ENCODE measurements at places on chromosomes 7 and 10.

DNA sequence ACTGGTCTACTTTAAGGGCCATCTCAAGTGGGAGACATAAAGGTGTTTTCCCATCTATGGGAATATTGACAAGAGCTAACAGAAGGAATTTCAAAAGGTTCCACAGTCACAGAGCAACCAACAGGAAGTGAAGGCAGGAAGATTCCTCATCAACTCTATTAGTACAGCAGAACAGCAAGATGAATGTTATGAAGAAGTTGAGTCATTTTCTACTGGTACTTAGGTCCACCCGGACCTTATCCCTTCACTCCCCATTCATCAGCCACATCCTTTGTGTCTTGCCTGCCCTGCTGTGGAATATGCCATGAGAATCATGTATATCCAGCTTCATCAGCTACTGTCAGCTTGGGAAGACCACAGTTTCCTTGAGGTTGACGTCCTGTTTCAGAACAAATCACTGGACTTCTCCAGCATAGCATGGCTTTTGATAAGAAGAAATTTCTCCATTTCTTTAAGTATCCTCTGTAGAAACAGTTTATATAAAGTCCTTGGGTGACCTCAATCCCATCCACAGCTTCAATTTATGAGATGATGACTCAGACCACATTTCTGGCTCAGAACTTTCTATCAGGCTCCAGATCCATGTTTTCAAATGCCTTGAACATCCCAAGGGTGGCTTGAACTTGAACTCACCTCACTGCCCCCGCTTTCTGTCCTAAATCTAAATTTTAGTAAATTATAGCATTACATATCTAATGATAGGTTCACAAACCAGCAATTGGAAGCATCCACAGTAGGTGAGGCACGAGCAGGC lies 84.9 kb upstream of the AGK start:
- no peak for DNase-seq

- DNase-seq = no peak
Observed at GRCh38 chr10:131899695-131900349, 986 bp upstream of the PPP2R2D start.

DNA sequence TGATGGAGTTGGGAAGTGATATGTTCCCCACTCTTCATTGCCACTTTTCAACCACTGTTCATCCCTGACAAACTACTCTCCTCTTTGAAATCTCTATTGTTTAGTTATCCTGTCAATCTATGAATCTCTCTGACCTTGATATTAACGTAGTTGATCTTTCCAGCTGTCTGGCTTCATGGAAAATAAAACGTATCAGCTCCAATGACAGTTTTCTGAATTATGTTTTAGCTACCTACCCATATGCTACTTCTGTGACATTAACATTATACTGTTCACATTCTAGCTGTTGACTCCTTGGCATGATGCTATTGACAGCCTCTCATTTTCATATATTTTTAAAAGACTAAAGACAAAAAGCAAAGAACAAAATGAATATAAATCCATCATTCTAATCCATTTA lies 53.3 kb downstream of the PCLO start:
- no peak for DNase-seq

- no peak for DNase-seq
Observed at GRCh38 chr7:115178835-115179234, 256.9 kb downstream of the MDFIC start.

GRCh38 chr10:128007971-128008370 lies 101.1 kb downstream of the PTPRE start:
- DNase-seq = no peak

DNA sequence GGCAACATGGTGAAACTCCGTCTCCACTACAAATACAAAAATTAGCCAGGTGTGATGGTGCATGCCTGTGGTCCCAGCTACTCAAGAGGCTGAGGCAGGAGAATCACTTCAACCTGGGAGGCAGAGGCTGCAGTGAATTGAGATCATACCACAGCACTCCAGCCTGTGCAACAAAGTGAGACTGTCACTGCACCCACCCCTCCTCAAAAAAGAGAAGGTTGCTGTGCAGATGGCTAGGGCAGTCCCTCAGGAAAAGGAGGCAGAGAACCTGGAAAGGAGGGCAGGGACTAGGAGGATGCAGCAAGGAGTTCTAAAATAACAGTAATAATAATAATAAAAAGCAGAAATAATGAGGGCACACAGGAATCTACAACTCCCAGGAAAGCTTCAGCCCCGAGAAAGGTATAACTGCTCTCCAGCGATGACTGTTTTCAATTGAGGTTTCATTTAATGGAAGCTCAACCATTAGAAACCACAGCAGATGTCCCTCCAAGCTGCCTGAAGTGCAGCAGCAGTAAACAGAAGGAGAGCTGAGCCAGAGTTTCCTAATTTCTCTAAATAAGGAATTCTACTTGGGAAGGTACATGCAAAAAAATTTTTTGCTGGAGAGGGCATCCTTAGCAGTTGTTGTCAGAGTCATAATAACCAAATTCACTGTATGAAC lies 326.5 kb downstream of the GATA3 start:
- DNase-seq = no peak

GRCh38 chr10:119166564-119166963 lies 1.1 kb upstream of the SFXN4 start:
- DNase-seq = no peak

- DNase-seq = no peak
Observed at GRCh38 chr7:130290745-130291144, 2.2 kb upstream of the CPA4 start.

DNA sequence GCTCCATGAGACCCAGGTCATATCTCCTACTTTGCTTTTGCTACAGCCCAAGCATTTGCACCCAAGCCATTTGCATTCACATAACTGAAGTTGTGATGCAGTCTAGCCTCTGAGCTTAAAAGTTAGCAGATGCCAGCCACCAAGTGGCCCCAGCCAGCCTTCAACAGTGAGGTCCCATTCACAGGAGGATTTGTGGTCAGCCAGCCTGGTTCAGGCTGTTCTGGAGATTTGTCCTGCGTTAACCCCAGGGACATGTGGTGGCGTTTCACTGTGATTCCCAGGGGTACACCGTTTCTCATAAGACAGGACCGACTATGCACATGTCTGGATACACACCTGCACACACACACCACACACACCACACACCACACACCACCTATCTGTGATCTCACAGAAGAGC lies 51.2 kb downstream of the GPR26 start:
- DNase-seq = no peak

DNA sequence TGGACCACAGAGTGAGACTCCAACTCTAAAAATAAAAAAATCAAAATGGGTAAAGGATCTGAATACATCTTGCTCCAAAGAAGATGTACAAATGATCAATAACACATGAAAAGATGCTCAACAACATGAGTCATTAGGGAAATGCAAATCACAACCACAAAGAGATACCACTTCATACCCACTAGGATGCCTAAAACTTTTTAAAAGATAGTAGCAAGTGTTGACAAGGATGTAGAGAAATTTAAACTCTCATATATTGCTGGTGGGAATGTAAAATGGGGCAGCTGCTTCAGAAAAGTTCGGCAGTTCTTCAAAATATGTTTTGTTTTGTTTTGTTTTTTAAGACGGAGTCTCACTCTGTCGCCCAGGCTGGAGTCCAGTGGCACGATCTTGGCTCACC lies 45.7 kb upstream of the GTF2IRD1 start:
- DNase-seq = no peak

GRCh38 chr7:118525020-118525419 lies 300.5 kb downstream of the ANKRD7 start:
- no peak for DNase-seq

DNA sequence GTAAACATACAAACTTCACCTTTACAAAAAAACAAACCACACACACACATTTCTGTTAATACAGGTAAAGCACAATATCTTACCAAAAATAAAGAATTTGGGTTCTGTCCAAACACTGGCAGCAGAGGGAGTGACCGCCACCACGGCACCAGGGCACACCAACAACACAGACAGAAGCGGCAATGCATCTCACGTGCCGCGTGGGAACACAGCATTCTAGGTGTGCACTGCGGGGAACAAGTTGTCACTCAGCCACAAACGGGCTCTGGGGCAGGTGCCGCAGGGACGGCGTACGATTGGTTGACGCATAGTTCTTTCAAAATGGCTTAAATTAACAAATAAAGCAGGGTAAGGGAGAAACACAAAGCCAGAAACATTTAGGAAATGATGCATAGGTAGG lies 22.3 kb downstream of the PDGFA start:
- no peak for DNase-seq

DNA sequence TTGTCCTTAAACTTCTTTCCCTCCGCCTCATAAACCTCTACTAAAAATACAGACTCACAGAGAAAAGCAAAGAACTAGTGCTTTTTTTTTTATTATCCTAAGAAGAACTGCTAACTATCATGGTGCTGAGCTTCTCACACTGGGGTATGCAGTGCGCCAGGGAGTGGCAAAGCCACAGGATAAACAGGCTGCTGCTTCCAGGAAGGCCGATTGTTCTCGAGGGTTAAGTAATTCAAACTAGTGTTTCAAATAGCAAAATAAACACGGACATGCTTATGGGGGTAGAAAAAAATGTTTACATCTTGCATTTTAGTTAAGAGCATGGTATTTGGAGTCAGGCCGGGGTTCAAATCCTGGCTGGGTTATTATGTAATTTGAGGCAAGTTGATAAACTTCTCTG lies 157.0 kb downstream of the TAX1BP1 start:
- DNase-seq = no peak

DNA sequence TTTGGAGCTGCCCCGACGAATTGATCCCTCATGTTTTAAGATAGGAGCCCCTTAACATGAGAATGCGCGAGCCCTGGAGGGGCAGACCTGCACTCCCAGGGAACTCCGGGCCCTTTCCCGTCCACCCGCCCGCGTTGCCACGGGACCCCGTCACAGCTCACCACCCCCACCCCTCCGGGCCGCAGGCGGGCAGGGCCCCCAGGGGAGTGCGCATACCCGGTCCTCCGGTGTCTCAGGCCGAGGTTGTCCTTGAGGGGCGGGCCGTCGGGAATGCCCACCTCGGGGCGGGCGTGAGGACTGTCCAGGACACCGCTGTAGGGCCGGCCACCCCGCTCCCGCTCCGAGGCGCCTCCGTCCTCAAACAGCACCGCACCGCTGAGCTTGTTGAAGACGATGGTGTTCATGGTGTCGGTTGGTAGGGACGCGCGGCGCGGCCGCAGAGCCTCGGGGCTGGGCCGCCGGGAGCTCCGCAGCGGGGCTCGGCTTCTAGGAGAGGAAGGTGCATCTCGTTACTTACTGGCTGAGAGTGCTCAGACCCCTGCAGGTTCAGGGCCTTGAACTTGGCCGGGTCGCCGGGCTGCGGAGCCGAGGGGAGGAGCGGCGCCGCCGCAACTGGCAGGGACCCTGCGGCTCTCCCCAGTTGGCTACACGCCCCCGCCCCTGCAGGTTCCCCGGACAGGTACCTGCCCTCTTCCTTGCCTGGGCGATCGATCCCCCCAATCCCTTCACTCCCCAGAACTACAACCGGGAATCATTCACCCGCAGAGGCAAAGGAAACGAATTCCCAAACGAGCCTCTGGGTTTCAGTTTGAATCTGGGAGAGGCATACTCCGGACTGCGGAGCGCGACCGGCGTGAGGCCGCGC lies 2.4 kb downstream of the MKX start:
- no peak for DNase-seq

GRCh38 chr7:55099821-55100543 lies 81.2 kb downstream of the EGFR start:
- DNase-seq = no peak

DNA sequence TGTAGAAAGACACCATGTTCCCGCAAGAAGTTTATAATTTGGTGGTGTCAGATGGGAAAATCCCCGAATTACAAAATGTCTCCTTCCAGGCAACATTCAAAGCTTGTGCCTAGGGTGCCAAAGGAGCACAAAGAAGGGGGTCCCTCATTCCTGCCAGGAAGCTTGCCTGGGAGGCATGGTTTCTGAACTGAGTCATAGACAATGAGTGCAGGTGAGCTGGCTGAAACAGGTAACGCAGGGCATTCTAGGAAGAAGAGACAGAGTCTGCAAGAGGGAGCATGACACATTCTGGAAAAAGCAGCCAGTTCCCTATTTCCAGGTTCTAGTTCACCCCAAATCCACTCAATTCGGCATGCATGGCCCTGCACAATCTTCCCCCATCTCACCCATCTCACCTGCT lies 11.9 kb upstream of the CALU start:
- no peak for DNase-seq

- DNase-seq = no peak
Observed at GRCh38 chr10:72730479-72730878, 38.5 kb downstream of the MCU start.

GRCh38 chr7:4147926-4148620 lies 534.0 kb upstream of the FOXK1 start:
- DNase-seq = no peak

DNA sequence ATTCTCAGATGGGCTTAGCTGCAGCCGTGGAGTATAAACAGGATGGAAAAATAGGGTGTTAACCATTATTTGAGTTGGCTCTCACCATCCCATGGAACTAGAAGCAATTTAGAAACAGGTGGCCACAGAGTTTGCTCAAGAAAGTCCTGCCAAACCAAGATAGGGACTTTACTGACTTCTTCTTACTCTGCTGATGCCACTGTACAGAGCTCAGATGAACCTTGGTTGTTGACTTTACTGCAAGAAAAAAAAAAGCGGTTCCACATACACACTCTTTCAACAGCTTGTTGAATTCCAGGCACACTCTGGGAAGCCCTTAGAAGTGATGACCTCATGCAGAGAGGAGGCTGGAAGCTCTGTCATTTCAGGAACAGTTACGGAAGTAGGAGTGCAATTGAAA lies 753.4 kb downstream of the NRG3 start:
- DNase-seq = no peak

GRCh38 chr10:7288060-7288690 lies 122.7 kb downstream of the SFMBT2 start:
- no peak for DNase-seq

- no peak for DNase-seq
Observed at GRCh38 chr10:73139251-73139650, 28.6 kb downstream of the ECD start.

DNA sequence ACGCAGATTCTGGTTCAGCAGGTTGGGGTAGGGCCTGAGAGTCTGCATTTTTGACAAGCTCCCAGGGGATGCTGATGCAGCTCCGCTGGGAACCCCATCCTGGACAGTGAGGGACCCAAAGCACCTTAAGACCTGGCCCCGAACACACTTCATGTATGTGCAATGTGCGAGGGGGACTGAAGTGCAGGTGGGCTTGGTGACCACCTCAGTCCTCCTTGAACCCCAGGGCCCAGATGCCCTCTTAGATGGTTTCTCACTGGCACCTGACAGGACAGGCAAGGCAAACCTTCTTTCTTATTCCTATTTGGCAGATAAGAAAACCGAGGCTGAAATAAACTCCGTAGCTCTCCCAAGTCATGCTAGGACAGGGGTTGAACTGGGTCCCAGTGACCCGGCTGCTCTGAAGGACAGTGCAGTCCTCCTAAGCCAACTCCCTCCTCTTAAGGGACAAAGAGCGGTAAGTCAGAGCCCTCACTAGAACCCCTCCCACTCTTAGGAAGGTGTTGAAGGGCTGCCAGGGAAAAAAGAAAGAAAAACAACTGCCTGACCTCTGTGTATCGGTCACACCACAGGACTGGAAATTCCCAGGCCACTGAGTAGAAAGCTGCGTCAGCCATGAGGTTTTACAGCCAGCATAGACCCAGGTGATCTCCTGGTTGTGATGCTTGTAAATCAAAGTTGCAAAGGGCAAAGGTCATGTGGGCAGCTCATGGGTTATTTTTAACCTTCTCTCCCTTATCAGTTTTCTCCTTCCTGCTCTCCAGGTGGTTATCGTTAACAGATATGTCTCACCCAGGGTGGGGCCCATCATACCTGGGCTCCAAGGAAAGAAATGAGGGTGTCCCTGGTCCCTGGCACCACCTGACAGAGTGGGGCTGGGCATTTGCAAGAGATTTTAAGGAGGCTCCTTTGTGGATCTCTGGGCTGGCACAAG lies 90.9 kb upstream of the SMNDC1 start:
- DNase-seq = no peak

GRCh38 chr7:33836797-33837355 lies 68.5 kb upstream of the BMPER start:
- no peak for DNase-seq

GRCh38 chr7:33876596-33877274 lies 28.6 kb upstream of the BMPER start:
- DNase-seq = no peak

Data from activated gamma-delta T cell (primary cell).